ENCODE measurements at places on chromosomes 16 and 17.

DNA sequence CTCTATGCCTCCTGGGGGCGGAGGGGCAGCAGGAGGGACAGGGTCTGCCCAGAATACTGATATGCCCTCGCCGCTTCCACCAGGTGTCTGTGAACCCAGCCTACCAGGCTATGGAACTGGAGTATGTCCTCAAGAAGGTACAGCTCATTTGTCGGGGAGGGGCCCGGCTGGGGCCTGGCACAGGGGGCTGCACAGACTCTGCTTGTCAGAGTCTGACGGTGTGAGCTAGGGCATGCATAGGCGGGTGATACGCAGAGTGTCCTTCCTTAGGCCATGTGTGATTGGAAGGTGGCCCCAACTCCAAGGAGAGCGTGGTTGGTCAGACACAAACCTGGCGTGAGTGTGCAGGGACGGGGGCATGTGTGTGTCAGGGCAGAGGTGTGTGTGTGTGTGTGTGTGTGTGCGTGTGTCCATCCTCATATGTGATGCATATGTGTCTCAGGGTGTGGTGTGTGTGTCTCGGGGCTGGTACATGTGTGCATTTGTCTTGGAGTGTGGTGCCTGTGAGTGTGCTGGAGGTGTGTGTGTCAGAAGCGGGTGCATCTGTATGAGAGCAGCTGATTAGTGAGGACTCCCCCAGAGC lies 7.0 kb downstream of the CHAD start:
- DNase-seq = no peak

- no peak for DNase-seq
Measured at GRCh38 chr17:55859301-55859795, 108.5 kb downstream of the PCTP start.

GRCh38 chr17:7977805-7978204 lies 24.6 kb upstream of the GUCY2D start:
- DNase-seq = no peak

DNA sequence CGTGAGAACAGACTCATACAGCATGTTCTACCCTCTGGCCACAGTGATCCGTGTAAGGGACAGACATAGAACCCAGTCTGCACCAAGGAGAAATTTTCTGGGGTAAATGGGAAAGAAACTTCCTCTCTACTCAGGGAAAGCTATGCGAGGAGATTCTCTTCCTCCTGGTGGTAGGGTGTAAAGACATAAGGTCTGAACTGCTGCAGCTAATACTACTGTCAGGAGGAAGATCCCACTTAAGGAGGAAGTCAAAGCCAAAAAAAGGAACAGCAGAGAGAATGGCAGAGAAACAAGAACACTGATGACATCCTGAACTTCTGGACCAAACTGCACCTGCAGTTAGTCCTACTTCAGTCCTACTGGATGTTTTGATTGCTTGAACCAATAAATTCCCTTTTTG lies 7.1 kb upstream of the TM4SF5 start:
- no peak for DNase-seq

All from HTR-8/SVneo (cell line).